Neural crest cell (in vitro differentiated cells): ENCODE measurements at places on chromosomes 12 and 14.

DNA sequence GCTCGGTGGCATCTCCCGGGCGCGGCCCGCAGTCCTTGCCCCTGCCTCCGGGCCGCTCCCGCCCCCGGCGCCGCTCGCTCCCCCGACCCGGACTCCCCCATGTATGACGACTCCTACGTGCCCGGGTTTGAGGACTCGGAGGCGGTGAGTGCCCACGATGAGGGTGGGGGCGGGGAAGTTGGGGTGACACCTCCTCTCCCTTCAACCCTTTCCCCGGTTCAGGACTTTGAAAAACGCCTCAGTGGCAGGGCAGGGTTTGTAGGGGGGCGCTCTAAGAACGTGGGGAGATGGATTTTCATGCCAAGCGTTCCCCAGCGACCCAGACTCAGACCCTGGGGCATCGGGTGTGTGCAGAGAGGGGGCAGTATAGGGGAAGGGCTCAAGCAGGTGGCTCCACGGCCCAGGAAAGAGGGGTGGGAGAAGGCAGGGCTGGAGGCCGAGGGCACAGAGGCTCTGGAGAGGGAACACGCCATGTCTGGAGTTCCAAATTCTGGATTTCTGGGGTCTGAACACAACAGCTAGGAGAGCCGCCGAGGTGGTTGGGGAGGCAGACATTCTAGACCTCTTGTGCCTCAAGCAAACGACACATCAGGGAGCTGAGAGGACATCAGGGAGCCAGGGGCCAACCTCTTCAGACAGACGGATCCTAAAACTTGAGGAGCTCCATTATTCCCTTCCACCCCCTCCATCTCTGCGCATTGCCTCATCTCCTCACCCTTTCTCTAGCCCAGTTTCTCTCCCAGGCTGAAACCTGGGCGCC, 715 bp downstream of the CACNB3 start:
- no peak for DNase-seq

GRCh38 chr12:69254046-69254445, 14.7 kb downstream of the CPSF6 start:
- no peak for DNase-seq

DNA sequence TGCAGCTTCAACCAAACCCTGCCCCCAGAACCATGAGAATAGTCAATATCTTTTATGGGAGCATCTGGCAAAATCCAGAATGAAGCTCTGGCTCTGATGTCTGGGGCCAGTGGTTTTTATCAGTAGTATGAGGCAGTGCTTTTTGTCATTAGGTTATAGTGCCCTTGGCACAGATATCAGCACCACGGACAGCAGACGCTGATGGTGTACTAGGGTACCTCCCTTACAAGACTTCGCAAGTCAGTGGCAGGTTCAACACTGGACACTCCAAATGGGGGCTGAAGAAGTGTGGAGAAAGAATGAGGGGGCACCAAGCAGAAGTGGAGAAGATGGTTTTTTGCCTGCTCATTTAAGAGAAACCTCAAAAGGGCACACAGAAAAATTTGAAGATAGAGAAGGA, 68.2 kb upstream of the E2F7 start:
- peak; percentile 66 for DNase-seq

DNA sequence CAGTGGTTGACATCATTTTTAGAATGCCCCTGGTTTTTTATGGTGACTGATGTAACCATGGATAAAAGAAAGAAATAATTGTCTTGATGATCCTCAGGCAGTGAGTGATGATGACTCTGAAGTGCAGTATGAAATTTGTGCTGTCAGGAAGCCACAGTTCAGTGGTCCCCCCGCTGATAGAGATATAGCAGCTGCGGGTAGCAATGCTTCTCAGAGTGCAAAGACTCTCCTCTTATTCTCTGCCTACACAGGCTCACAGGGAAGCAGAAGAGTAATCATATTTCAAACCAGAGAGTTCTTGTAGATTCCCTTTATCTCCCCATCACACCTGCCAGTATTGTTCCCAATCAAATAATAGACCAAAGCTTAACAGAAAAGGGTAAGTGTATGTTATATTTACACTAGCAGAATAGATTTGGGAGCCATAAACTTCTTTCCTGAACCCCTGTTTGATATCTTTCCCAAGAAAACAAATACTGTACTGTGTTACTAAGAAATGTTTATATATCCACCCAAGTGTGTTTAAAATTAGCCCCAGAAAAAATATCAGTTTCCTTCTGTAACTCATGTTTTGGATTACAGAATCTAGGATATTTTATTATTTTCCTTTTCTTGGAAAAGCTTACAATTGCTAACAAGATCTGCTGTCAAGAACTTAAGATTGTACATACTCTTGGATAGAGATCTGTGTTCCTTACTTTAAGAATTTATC, 1817.4 kb upstream of the FLRT2 start:
- no peak for DNase-seq

GRCh38 chr12:77488041-77488620, 342.6 kb upstream of the NAV3 start:
- no peak for DNase-seq

- peak; percentile 16 for DNase-seq
These were observed at the start of gene GPRC5A for GRCh38 chr12:12891080-12891880. TSS of gene GPRC5A (plus strand) at chr12:12891562. CDS start at chr12:12908250, 16,688 bp downstream.

DNA sequence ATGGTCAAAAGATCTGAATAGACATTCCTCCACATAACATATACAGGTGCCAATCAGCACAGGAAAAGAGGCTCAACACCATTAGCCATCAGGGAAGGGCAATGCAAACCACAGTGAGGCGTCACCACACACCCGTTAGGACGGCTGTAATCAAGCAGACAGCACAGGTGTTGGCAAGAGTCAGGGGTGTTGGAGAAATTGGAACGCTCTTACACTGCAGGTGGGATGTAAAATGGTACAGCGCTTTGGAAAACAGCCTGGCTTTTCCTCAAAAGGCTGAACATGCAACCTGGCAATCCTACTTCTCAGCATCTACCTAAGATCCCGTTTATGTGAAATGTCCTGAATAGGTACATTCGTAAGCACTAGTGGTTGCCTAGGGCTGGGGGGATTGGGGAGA, 21.5 kb upstream of the MMP17 start:
- no peak for DNase-seq

- no peak for DNase-seq
These were observed 577 bp upstream of the TPCN1 start for GRCh38 chr12:113220593-113221180.

DNA sequence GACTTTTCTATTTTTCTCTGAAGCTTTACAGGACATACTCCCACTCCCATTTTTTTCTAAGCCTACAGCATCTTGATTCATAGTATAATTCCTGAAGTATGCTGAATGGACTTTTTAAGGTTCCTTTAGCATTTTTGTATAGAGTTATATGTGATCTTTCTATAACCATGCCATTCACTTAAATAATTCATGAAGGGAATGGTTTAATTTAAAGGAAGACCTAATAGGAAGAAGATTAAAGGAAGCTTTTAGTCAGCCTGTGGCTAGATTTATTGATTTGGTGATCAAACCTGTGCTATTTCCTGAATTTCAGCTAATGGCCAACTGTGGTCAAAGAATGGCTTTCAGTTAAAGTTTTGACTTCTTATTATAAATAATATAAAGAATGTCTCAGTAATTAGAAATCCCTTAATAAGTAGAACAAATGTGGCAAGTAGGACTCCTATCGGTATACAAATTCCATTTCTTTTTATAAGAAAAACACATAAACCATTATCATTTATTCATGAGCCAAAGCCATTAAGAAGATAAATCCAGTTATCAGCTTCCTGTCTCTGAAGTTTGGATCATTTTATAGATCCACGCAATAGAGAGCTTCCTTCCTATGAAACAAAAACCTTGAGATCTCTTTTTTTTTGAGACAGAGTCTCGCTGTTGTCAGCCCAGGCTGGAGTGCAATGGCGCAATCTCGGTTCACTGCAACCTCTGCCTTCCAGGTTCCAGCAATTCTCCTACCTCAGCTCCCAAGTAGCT, 4.0 kb upstream of the MAPK1IP1L start:
- no peak for DNase-seq

GRCh38 chr12:102883204-102883799, 33.7 kb downstream of the PAH start:
- DNase-seq, result peak; percentile 71

GRCh38 chr12:77116277-77116676, 50.9 kb upstream of the E2F7 start:
- no peak for DNase-seq

DNA sequence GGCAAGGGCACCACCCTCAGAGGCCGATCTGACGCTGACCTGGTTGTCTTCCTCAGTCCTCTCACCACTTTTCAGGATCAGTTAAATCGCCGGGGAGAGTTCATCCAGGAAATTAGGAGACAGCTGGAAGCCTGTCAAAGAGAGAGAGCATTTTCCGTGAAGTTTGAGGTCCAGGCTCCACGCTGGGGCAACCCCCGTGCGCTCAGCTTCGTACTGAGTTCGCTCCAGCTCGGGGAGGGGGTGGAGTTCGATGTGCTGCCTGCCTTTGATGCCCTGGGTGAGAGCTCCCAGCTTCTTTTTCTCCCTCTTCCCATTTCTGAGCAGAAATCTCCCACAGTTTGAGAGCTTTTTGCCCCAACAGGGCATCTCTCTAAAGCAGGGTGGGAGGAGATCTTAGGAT, 1.8 kb downstream of the OAS1 start:
- no peak for DNase-seq

DNA sequence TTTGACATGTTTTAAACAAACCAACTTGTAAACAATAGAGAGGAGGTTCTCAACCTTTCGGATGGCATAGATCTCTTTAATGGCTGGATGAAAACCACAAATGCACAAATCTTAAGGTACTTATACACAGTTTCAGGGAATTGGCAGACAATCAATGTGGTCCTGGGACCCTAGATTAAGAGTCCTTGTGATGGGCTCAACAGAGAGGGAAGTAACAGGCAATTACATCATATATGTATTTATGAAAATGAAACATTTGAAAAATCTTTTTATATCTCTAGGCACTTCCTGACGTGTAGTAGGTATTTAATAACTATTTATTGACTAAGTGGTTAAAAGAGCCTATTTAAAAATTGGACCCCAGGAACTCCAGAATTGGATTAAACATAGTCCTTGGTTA, 897 bp downstream of the ACTR10 start:
- DNase-seq, result no peak

- peak; percentile 40 for DNase-seq
These were observed 308.0 kb downstream of the PPFIA2 start for GRCh38 chr12:81450920-81451739.

DNA sequence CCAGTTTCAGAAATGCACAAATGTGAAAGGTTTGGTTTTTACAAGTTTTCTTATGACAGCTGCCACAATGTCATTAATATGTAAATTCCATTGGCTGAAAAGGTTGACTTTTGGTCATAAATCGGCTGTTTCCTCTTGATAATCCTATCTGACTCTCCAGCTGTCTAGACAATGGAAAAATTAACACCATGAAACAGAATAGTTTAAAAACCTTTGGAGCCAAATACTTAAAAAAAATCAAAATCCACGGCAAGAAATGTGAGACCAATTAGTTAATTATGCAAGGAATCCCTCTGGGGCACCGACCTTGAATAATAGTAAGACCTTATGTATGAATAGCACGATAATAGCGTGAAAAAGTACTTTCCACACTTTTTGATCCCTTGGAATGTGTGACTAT, 138.0 kb downstream of the ZNF664 start:
- DNase-seq, result no peak

DNA sequence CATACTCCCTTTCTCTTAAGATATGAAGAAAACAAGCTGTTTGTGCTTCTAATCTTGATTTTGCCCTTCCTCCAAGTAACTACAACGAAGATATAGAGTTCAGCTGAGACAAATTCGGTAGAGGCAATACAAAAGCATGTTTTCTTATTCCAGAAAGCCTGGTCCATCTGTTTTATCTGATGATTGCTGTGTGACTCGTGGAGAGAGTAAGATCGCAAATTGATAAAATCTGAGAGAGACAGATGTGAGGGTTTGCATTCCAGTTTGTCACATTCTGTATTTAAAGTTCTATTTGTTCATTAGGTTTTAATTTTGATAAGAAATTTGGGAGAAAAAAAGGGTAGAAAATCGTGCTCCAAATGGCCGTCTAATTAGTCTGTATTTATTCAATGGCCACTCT, 192.1 kb downstream of the CPNE8 start:
- DNase-seq, result no peak

DNA sequence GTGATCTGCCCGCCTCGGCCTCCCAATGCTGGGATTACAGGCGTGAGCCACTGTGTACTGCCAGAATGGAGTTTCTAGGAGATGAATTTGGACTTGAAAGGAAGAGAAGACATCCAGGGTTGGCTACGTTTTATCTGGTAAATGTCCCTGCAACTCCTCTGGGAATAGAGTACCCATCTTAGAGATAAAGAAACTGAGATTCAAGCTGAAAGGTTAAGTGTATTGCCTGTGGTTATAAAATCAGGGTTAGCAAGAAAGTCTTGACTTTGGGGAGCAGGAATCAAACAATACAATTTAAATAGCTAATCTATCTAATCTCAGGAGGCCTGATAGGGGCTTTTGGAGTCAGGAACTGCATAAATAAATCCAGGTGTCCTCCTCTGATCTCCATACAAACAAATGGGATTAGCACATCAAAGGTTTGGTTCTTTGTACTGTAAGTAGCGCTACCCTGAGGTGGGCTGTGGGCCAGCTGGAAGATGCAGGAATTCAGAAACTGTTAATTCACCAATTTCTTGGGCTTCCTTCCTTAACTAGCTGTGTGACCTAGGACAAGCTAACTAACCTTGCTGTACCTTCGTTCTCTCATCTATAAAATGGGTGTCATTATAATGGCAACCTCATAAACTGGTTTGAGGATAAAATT, 45.1 kb downstream of the TBX3 start:
- no peak for DNase-seq

GRCh38 chr14:90291699-90292098, 35.3 kb downstream of the PSMC1 start:
- no peak for DNase-seq

GRCh38 chr12:81797100-81797499, 38.0 kb upstream of the PPFIA2 start:
- no peak for DNase-seq

- no peak for DNase-seq
These were observed 30.6 kb downstream of the ARF6 start for GRCh38 chr14:49923442-49923841.

DNA sequence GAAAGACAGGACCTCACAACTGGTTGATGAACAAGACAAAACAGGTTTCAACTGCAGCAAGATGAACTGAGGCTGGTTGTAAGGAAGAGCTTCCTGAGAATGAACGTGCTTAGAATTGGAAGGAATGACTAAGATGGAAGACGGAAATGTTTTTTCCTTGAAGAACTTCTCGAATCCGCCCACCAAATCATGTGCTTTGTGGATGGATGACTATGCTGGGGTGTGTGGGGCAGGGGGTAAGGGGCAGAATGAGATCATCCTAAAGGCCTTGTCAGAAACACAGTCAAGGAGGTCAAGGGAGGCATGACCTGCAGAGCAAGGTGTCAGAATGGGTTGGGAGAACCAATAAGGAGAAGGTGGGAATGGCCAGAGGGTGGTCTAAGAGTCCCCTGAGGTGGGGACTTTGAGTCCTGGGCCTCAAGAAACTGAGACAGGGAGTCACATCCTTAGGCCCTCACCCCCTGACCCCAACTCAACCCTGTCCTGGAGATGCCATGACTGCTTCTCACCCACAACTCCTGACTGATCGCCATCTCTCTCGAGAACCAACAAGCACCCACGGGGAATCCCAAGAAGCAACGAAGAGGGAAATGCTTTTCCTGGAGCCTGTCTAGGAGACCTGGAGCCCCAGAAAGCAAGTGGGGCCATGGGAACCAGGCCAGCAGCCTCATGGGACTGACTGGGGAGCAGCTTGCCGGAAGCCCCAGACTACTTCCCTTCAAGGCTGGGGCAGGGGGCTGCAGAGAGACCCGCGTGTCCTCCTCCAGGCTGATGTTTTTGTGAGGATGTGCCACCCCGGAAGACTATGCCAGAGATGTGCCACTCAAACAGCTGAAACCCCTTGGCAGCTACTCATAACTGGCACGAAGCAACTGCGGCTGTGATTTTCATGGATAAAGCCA, 84.0 kb downstream of the ACTN1 start:
- DNase-seq, result no peak

- no peak for DNase-seq
These were observed 2.8 kb upstream of the SHMT2 start for GRCh38 chr12:57226588-57227314.
